Immature natural killer cell (primary cell): ENCODE measurements at places on chromosomes 7 and 10. TPM values are rescaled to one million over a fixed set of nuclear protein-coding genes. Genes with fewer than 3 reads are reported as not detected.

Gene LRRN3
- polyA plus RNA-seq: 0.16 TPM

Gene PNLIPRP1
- not detected for polyA plus RNA-seq

DNA sequence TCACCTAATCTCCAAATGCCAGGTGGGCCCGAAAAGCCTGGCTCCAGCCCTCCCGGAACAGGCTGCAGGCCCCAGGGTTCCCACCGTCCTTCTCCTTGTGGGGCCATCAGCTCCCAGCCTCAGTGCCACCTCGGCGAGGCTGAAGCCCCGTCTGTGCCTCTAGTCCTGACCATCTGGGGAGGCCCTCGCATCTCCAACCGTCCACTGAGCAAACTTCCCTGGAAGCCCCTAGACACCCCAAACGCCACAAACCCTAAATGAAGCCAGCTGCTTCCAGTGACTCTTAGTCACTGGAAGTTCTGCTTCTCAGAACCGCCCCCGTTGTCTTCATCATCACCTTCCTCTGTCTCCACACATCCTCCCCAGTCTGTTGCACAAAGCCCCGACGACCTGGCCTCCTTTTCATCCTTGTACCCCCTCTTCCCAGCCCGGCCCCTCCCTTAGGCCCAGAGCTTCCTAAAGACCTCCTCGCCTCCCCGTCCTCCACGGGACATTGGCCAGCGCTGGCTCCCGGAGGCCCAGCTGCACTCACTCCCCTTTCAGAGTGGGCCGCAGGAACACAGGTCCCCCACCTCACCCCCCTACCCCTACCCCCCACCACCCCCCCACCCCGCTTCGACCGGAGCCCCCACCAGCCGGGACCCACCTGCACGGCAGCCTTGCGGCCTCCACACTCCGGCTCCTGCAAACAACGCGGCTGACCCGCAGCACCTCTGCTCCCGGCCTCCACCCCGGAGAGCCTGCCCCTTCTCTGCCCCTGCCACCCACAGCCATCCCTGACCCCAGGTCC is 1.1 kb upstream of the DIP2C start:
- no peaks in the 10 kb centered on the region for H3K36me3 ChIP-seq
- no peak for DNase-seq
- peak overlapping the region; percentile 76 for H3K4me3 ChIP-seq
- H3K4me1 ChIP-seq: peaks cover 12% of the 10 kb centered on the region
- no peak overlapping the region for H3K27ac ChIP-seq

DNA sequence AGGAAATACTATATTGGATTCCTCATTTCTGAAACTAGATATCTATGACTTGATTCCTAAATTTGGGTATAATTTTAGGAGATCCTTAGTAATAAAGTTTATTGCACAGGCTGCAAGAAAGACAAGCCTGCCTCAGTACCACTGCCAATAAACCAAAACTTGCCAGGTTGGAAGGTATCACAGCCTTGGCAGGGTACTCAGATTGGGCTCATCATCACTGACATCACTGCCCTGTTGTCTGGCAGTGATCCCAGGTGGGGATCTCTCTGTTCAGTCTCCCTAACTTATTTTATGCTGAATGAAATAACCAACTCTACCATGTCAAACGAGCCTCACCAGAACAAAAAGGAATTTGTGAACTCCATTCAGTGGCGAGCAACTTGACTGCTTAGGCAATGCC is 18.8 kb downstream of the FIGNL1 start:
- H3K36me3 ChIP-seq: no peaks in the 10 kb centered on the region
- H3K27ac ChIP-seq: no peak overlapping the region
- DNase-seq: no peak

- H3K36me3 ChIP-seq: no peaks in the 10 kb centered on the region
- H3K4me1 ChIP-seq: peaks cover 35% of the 10 kb centered on the region
- H3K27me3 ChIP-seq: peaks cover 60% of the 10 kb centered on the region
- DNase-seq: peak; percentile 40
- peak within 1 kb of the TSS; percentile 90 for H3K4me3 ChIP-seq
These were observed at the start of gene SKIDA1 for GRCh38 chr10:21525367-21526187. Gene SKIDA1, minus strand, starts transcription at chr10:21525682. Its CDS starts 7,860 bp downstream, at chr10:21517822.

GRCh38 chr7:91443862-91444261 is 179.6 kb downstream of the FZD1 start:
- H3K27ac ChIP-seq: no peak overlapping the region
- H3K4me3 ChIP-seq: no peak overlapping the region
- no peaks in the 10 kb centered on the region for H3K4me1 ChIP-seq
- H3K36me3 ChIP-seq: peaks cover 3% of the 10 kb centered on the region

DNA sequence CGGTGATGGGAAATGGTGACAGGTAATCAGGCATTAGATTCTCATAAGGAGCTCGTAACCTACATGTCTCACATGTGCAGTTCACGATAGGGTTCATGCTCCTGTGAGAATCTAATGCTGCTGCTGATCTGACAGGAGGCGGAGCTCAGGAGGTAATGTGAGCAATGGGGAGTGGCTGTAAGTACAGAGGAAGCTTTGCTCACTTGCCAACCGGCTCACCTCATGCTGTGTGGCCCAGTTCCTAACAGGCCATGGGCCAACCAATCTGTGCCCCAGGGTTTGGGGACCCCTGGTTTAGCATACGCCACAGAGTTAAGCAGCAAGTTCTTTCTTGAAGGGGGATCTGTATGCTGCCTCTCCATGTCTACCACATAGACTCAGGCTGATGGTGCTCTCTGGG is 133.1 kb downstream of the IQUB start:
- H3K4me1 ChIP-seq: no peaks in the 10 kb centered on the region
- H3K36me3 ChIP-seq: no peaks in the 10 kb centered on the region

DNA sequence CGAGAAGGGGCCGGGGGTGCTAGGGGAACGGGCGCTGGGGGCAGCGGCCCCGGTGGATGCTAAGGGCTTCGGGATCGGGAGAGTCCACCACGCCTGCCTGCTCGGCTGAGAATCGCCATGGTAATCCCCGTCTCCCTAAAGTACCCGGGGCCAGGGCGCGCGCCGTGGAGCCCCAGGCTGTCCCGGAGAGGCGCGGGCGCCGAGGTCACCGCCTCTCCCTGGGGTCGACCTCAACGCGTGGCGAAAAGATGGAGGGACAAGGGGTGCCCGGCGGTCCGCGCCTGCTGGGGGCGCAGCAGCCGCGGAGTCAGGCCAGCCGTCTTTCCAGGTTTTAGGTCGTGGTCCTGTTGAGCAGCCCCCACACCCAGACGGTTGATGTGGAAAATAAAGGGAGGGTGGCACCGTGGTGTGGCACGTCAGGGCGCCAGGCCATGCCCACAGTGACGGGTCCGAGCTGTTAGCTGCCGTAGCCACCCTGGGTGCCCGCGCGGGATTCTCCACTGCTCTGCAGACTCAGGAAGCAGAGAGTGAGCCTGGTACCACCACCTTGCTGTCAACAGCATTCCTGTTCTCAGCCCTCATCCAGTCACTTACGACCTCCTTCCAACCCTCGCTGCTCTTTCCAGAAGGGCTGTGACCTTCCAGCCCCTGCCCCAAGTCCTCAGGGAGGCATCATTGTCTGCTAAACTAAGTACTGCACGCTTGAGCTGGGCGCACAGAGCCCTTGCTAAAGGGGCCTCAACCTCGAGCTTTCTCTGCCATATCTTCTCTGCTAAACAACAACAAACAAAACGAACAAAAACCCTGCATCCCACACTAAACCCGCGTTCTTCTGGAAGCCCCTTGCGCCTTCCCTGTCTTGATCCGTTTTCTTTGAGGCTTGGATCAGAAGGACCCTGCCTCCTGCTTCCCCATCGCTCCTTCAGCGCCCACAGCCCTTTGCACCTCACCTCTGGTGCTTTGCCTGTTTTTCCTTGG is 666 bp downstream of the SMKR1 start:
- peak overlapping the region; percentile 89 for H3K4me3 ChIP-seq
- H3K4me1 ChIP-seq: peaks cover 46% of the 10 kb centered on the region
- H3K27ac ChIP-seq: peak overlapping the region; percentile 83

DNA sequence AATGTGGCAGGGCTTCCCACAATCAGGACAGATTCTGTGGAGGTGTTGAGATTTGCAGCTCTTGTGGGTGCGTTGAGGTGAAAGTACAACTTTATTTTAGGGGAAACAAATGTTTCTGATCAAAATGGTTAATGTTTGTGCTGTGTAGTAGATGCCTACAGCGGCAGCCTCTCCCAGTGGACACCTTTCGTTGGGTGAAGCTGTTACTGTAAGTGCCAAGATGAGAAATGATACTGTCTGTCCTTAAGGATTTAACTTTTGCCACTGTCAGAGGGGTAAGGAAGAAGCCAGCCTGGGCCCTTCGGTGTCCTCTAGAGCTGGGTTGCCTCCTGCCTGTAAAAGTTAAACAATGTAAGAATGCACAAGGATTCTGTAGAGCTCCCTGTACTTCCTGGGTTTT is 27.9 kb downstream of the DOCK1 start:
- H3K4me3 ChIP-seq: no peak overlapping the region
- DNase-seq: no peak
- H3K27ac ChIP-seq: no peak overlapping the region
- H3K36me3 ChIP-seq: no peaks in the 10 kb centered on the region
- no peaks in the 10 kb centered on the region for H3K4me1 ChIP-seq
- H3K27me3 ChIP-seq: peaks cover 2% of the 10 kb centered on the region

GRCh38 chr7:44368455-44368854 is 43.1 kb upstream of the CAMK2B start:
- peaks cover 5% of the 10 kb centered on the region for H3K27me3 ChIP-seq
- no peaks in the 10 kb centered on the region for H3K4me1 ChIP-seq
- H3K27ac ChIP-seq: no peak overlapping the region
- H3K4me3 ChIP-seq: no peak overlapping the region
